ENCODE measurements at places on chromosomes 3 and 15.

GRCh38 chr3:131619821-131620220 lies 117.0 kb upstream of the MRPL3 start:
- DNase-seq, result no peak

- DNase-seq, result peak; percentile 3
Measured at GRCh38 chr3:39254806-39255449, 24.9 kb downstream of the CX3CR1 start.

GRCh38 chr3:139764936-139765335 lies 87.2 kb upstream of the NMNAT3 start:
- DNase-seq, result no peak

DNA sequence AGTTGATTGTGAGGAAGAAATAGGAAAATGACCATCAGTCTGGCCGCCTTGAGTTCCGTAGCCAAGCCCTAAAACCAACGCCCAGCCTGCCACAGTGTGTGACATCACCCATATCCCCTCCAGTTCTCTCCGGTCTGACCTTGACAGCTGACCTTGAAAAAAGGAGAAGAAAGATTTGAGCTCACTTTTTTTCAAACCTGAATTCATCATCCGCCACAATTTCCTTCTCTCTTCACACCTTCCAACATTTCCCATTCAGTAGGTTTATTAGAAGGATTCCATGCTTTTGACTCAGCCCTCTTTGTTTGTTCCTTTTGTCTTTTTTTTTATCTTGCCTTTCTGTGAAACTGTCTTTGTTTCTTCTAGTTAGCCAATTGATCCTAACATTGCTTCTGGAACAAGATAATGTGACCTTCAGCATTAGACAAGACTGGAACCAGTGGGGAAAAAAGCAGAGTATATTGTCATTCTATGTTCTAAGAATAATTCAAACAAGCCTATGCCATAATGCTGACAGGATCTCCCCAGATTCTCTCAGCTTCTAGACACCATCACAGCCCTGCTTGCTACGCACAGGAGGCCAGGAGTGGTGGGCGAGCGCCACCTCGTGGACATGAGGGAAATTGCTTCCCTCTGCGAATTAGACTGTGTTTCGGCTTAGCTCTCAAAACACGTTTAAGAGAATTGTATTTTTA lies 283.1 kb downstream of the FGF12 start:
- peak; percentile 76 for DNase-seq

- DNase-seq, result no peak
Measured at GRCh38 chr3:59839283-59839682, 789.5 kb upstream of the CFAP20DC start.

GRCh38 chr3:32495609-32496008 lies 7.0 kb downstream of the CMTM6 start:
- no peak for DNase-seq

GRCh38 chr15:60479361-60480110 lies 594 bp upstream of the ICE2 start:
- DNase-seq, result peak; percentile 10

DNA sequence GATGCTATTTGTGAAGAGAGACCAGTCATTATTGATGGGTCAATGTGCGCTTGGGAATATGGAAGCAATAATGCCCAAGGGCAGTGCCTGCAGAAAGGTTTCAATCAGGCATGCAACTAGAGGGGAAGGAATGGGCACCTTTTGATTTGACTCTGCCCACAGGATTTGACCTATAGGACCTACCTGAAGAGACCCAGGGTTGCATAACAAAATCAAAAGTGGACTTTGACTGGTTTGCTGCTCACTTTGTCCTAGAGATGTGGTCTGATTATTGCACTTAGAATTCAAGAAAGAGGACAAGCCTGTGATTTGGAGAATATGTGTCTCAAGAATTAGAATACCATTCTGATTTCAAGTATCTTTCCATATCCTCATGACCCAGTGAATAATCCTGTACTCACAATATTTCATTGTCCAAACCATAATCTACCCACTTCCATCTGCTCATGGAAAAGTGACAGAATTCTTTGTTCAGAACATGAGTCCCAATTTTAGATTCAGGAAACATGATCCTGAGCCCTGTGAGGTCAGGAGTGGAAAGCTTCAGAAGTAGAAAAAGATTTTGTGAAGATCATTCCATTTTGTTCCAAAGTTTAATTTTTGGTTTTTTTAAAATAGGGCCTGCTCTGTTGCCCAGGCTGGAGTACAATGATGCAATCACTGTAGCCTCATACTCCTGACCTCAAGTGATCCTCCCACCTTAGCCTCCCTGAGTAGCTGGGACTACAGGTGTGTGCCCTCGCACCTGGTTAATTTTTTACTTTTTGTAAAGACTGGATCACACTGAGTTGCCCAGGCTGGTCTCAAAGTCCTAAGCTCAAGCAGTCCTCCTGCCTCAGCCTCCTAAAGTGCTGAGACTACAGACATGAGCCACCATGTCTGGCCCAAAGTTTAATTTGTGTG lies 151.3 kb upstream of the NR2E3 start:
- DNase-seq, result no peak

DNA sequence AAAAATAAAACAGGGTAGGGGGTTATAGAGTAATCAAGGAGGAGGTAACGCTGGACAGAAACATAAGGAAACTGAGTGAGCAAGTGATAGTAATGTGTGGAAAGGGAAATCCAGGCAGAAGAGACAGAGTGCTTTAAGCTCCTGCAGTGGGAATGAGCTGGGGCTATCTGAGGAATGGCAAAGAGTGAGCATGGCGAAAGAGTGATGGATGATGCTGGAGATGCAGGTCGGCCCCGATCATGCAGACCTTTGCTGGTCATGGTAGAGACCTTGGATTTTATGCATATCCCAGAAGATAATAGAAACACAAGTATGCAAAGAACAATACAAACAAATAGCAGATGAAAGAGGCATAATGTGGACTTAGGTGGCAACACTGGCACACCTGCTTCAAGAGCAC lies 26.0 kb upstream of the ACAP2 start:
- DNase-seq, result no peak

GRCh38 chr3:135447483-135447882 lies 518.0 kb upstream of the PPP2R3A start:
- DNase-seq, result no peak

DNA sequence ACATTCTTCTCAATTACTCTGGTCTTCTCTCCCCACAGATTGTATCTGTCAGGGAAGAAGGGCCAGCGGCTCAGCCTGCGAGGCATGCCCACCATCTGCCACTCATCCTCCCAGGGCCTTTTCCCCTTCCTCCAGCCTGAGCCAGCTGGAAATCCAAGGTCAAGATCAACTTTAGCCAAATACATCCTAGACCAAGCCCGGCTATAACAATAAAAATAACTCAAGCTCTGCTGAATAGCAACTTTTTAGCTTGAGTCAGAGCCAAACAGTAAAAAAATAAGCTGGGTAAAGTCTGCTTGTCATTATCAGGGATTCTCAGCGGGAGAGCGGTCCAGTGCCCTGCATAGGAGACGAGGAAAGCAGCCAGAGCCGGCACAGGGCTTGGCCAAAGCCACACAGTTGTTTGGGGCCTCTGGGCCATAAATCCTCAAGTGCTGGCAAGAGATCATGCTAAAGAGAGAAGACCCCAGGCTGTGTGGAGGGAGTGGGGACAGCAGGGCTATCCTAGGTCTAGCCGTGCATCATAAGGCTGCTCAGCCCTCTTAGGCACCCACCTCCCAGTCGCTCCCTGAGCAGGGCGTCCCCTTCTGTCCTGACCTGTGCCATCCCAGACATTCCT lies 76.2 kb upstream of the HERC1 start:
- DNase-seq, result peak; percentile 35

GRCh38 chr3:16978234-16978920 lies 93.6 kb downstream of the PLCL2 start:
- no peak for DNase-seq

GRCh38 chr15:84982301-84982920 lies 755 bp downstream of the PDE8A start:
- DNase-seq, result peak; percentile 61

DNA sequence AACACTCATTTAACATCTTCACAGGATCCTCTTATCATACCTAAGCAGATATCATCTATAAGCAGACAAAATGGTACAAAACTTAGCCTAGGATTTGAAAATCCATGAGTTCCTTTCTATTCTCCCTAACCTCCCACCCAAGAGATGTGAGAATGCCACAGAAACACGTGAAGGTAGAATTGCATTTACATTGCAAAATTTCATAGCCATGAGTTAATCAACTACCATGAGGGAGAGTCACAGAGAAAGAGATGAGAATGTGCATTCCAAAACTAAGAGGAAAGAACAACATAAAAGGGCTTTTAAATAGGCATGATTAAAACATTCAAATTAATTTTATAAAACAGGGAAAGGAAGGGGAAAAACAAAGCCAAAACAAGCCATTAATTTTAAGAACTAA lies 806.2 kb downstream of the NTRK3 start:
- no peak for DNase-seq

- DNase-seq, result no peak
Measured at GRCh38 chr3:51773529-51774056, 5.4 kb downstream of the IQCF6 start.

DNA sequence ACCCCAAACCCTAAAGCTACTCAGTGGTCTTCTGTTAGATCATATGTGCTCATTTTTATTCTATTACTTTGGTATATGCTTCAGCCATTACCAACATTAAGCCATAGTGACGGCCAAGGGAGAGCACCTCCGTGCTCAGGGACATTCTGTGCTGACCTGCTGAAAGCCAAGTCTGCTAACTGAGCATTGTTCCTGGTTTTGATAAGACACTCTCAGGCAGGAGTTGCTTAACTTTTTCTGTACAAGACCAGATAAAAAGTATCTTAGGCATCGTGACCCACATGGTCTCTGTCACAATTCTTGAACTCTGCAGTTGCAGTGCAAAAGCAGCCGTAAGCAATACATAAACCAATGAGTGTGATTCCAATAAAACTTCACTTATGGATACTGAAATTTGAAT lies 100.6 kb downstream of the KLHL25 start:
- no peak for DNase-seq

DNA sequence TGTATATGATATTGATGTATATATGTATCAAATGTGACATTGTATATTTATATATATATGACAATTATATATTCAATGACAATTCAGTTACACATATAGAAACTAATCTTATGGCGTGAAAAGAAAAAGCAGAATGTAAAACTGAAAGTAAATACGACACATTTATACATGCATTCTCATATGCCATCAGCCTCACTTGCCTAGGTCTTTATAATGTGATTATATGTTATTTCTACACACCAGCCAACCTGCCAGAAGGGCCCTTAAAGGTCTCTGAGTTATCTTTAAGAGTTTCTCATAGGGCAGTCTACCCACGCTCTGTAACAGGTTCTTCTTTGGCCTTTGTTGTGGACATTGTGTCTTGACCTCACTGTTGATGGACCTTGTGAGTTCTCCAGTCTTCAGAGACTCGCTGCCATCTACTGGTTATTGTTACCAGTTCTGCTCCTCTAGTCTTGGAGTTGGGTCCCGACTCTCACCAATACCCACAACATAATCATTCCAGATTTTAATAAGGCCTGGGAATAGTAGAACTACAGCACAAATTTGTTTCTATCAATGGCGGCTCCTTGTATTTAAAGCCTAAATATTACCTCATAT lies 371.5 kb upstream of the GOLIM4 start:
- no peak for DNase-seq

GRCh38 chr15:56732886-56733135 lies 498 bp downstream of the ZNF280D start:
- DNase-seq, result no peak

GRCh38 chr3:120489421-120489820 lies 38.6 kb upstream of the FSTL1 start:
- DNase-seq, result no peak

- DNase-seq, result no peak
Measured at GRCh38 chr3:195573611-195574496, 9.9 kb downstream of the APOD start.

- DNase-seq, result no peak
Measured at GRCh38 chr3:10378742-10379141, 57.8 kb upstream of the SEC13 start.

GRCh38 chr3:23804441-23805209 lies 1.1 kb upstream of the UBE2E1 start:
- DNase-seq, result no peak

GRCh38 chr15:101306341-101307047 lies 11.4 kb upstream of the SNRPA1 start:
- DNase-seq, result no peak

GRCh38 chr3:149678351-149678950 lies 20.6 kb upstream of the WWTR1 start:
- DNase-seq, result peak; percentile 67

GRCh38 chr15:70147178-70147760 lies 49.6 kb upstream of the TLE3 start:
- no peak for DNase-seq

DNA sequence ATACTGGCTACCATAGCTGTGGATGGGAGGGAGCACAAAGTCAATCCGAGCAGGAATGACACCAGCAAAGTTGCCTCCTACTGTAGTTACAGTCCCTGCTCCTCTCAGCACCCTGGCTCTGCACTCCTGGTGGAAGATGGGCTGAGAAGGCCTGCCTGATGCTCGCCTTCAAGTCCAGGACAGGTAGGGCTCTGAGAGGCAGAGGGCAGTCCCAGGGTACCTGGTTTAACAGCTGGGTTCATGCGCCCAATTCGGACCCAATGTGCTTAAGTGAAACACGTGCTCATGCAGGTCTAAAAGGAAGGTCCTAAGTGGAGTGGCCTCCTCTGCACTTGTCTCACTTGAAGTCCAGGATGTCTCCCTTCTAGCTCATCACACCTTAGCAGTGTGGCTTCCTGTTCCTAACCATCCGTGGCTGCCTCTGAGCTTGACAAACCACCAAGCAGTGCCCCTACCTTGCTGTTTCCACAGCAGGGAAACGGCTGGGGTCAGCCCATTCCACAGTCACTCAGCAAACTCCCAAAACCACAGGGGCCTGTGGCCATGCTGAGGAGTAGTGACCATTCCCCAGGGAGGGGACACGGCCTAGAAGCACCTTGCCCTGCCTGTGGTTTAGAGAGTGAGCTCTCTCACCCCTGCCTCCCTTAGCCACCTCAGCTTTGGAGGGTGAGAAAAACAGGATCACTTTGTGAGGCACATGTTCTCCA lies 3.9 kb upstream of the MUSTN1 start:
- DNase-seq, result no peak

DNA sequence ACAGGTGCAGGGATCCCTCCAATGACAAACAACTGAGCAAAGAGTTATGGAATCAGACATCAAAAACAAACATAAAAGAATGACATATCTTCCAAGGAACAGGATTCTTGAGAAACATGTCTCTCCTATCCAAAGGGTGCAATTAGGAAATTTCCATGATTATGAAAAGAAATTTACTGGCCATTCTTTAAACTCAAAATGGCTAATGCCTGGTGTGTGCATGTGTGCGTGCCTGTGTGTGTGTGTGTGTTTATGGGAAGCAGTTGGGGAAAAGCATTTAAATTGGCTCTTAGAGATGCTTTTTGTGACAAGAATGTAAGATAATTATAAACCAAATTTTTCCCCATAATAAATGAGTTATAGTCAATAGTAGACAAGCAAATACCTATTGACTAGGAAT lies 320.5 kb upstream of the THBS1 start:
- no peak for DNase-seq

DNA sequence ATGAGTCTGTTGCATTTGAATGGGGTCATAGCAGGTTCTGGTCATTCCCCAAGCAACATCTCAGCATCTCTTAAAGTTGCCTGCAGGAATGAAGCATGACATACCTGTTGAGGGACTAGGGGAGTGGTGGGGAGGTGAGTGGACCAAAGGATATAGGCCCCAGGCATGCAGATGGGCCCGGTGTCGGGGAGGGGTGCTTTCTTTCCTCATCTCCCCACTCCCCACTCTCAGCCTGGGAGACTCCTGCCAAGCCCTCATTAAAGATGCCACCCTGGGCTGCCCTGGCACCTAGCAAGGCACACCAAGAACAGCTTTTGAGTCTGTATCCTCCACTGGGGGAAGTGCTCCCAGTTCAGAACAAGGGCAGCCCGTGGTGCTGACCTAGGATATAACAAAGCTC lies 54.2 kb downstream of the GRIP2 start:
- no peak for DNase-seq

GRCh38 chr3:130256821-130257340 lies 88.6 kb upstream of the COL6A5 start:
- DNase-seq, result no peak

Measured in A673 (cell line).